ENCODE measurements at places on chromosomes 12 and 14.

- peak; percentile 43 for DNase-seq
These were observed 3.0 kb downstream of the KRT73 start for GRCh38 chr12:52615208-52615868.

DNA sequence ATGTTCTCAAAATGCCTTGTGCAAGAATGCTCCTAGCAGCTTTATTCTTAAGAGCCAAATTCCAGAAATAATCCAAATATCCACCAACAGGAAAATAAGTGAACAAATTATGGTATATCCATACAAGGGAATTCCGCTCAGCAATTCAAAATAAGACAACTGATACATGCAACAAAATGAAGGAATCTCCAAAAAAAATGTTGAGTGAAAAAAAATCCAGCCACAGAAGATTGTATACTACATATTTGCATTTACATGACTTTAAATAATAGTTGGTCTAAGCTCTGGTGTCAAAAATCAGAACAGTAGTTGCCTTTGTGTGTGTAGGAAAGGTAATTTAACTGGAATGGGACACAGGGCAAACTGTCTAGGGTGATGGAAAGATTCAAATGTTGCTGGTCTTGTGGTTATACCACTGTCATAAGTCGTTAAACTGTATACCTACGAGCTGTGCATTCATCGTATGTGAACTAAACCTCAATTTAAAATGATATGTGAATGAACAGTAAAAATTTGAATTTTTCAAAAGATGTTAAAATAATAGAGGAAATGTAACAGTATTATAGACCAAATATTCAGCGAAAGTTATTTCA is 3.2 kb downstream of the CD69 start:
- no peak for DNase-seq

- no peak for DNase-seq
These were observed 117.5 kb upstream of the PARP11 start for GRCh38 chr12:3990501-3991280.

DNA sequence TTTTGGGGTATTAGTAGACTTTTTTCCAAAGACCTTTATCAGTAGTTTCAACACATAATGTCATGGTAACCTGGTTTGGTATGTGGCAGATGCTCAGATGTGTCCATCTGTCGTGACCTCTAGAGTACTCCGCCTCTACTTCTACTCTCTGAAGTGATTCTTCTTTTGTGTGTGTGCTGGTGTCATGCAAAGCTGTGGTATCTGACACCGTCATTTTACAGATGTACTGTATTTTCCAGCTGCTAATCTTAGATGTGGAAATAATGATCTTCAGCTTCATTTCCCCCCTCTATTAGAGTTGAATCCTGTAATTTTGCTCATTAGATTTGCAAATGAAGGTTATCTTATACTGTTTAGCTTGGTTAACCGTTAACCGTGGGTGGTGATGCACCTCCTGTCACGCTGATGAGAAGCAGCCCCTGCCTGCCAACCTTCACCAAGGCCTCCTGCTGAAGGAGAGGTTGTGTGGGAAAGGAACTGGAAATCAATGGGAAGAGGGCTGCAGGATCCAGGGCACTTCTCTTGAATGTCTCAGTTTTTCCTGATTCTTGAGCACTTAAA is 222.4 kb upstream of the AMIGO2 start:
- DNase-seq: no peak

GRCh38 chr12:19447386-19447785 is 8.1 kb downstream of the AEBP2 start:
- no peak for DNase-seq

GRCh38 chr12:24630446-24630845 is 318.5 kb downstream of the BCAT1 start:
- DNase-seq: no peak

- no peak for DNase-seq
These were observed 78.0 kb downstream of the GRIP1 start for GRCh38 chr12:66600903-66601302.
